ENCODE measurements at places on chromosomes 4 and X.

DNA sequence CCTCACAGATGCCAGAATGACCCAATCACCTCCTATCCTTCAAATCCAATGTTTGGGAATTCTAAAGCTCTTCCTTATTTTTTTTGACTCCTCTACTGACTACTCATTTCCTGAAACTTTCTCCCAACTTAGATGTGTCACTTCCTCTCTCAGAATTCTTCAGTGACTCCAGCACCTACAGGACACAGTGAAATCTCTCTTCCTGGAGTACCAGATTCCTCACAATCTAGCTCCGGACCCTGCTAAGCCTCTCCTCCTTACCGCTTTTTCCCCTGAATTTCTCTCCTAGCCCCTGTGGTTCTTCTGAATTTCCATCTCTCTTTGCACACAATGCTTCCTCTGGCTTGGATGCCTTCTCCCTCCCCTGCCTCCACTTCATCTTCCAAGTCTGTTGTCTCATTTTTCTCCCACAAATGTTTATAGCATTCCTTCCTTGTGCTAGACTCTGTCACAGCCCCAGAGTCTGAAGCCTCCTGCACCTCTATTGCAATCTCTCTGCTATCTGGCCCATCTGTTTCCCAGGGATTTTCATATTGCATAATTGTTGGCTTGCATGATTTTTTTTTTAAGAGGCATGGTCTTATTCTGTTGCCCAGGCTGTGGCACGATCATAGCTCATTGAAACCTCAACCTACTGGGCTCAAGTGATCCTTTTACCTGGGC is 80.1 kb downstream of the ANAPC4 start:
- DNase-seq = no peak

- peak; percentile 82 for DNase-seq
Measured at GRCh38 chr4:6909113-6909969, at the start of gene TBC1D14. TBC1D14 (plus strand) TSS chr4:6909826; CDS start chr4:6923390, 13,564 bp downstream.

GRCh38 chr4:7351014-7351413 is 83.7 kb downstream of the PSAPL1 start:
- no peak for DNase-seq

DNA sequence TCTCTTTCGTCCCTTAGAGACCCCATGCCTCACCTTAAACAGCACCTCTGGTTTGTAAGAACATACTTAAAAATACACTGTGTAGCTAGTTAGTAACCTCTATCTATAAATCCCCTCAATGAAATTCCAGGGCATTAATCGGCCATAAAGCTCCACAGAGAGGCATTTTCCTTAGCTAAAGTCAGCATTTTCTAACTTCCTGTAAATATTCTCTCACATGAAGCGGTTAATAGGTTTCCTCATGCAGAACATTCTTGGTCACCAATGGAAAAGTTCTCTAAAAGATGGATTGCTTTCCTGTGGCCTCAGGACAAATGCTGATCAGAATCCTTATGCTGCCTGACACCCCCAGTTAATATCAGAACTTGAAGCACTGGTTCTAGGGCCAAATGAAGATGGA is 248.6 kb upstream of the BOD1L1 start:
- DNase-seq = no peak

DNA sequence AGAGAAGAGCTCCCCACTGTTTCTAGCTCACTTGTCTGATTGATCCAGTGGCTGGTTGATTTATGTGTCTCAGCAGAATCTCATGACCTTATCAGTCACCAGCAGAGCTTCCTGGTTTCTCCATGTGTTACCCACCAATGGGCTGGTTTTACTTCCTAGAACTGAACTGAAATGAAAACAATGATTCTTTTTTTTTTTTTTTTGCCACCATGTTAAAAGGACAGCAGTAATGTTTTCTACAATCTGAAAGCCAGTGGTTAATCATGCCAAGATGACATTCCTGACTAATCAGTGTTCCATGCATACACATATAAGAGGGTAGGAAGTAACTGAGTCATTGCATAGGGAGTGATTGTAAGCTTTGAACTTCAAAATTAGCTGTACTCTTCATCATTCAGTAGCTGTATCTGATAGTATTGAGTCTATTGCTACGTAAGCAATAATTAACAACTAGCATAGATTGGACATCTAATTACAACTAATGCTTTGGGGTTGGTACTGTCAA is 67.7 kb downstream of the SLC4A4 start:
- DNase-seq = no peak

DNA sequence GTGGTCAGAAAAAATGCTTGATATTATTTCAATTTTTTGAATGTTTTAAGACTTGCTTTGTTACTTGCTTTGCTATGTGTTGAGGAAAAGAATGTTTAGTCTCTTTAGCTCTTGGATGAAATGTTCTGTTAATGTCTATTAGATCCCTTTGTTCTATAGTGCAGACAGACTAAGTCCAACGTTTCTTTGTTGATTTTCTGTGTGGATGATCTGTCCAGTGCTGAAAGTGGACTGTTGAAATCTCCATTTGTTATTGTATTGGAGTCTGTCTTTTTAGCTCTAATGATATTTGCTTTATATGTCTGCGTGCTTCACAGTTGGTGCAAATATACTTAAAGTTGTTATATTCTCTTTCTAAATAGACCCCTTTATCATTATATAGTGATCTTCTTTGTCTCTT is 220.6 kb downstream of the GUCY2F start:
- no peak for DNase-seq

DNA sequence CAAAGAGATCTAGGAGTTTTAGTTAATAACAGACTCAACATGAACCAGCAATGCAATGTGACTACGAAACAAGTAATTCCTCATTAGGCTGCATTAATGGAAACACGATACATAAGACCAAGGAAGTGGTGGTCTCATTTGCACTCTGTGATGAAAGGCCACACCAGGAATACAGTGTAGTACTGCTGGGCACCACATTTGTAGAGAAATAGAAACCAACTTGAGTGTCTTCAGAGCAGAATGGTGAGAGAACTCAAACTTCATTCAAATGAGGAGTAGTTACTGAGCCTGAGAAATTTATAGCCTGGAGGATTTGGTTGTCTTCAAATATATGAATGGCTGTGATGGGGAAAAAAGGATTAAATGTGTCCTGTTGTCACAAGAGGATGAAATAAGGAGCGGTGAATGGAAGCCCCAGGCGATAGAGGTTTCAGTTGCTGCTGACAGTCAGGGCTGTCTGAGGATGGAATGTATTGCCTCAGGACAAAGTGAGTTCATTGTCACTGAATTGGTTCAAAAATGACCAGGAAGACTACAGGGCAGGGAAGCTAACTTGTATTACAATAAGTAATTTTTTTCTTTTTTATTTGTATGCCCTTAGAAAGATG is 50.9 kb downstream of the NFKB1 start:
- peak; percentile 52 for DNase-seq

DNA sequence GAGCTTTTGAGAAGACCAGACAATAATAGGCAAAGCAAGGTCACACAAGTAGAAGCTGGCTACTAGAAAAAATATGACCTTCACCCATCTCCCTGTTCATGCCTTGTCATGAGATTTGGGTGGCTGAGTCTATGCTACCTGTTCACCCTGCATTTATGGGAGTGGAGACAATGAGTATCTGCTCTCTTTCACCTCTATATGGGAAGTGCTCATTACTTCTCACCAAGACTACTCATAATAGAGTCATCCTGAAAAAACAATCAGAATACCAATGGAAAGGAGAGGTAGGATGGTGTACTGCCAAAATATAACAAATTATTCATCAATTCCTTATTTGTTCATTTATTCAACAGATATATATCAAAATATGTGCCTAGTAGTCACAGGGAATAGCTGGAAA is 921.8 kb upstream of the INTU start:
- DNase-seq = no peak

DNA sequence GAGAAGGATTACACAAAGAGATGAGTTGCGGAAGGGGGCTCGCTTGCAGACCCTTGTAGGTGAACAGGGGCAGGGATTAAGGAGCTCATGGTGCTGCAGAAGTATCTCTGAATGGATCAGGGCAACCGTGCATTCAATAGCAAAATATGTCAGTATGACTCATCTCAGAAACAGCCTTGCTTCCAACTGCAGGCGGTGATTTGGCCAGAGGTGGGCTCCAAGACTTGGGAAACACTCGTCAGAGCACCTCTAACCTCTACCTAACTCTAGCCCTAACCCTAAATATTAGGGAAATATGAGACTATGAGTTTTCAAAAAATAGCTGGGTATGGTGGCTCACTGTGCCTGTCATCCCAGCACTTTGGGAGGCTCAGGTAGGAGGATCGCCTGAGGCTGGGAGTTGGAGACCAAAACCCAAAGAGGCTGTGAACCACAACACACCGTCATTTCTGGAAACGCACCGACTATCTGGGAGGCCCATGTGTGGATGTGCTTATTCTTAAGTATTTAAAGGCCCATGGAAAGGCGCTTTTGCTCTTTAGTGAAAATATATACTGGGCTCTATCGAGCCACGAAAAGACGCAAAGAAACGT is 102.6 kb downstream of the DHRSX start:
- DNase-seq = no peak

- DNase-seq = no peak
Measured at GRCh38 chr4:7704091-7704490, 235.6 kb downstream of the AFAP1 start.

DNA sequence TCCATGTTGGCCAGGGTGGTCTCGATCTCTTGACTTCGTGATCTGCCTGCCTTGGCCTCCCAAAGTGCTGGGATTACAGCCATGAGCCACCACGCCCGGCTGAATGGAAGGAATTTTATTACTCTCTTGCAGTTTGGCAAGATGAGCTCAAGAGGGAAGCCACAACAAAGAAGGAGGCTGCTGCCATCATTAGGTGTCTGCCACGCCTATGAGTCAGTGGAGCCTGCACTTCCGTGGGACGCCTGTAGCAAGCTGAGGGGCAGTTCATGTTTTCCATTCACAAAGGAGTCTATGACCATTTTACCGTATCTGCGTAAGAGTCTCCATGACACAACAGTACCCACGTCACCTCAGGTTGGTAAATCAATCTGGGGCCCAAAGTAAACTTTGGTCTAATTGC is 51.2 kb upstream of the CHRNA9 start:
- DNase-seq = peak; percentile 5

GRCh38 chrX:39648548-39649254 is 449.1 kb downstream of the BCOR start:
- no peak for DNase-seq

DNA sequence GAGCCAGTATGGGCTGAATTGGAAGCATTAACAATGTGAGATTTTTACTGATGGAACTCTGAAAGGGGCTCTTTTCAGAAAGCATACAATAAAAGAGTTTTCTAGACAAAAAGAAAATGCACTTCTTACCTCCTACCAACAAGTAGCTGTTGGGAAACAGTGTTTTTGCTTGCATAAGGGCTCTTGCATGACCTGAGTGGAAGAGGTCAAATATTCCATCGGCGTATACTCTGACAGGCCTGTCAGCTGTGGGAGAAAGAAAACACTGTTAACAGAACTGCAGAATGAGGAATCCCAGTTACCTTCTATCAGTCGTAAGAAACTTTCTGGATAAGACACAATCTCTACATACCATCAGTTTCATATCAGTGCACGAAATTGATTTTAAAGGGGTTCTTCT is 39.5 kb downstream of the PCYT1B start:
- DNase-seq = no peak

GRCh38 chrX:12446342-12447075 is 308.2 kb downstream of the FRMPD4 start:
- no peak for DNase-seq

DNA sequence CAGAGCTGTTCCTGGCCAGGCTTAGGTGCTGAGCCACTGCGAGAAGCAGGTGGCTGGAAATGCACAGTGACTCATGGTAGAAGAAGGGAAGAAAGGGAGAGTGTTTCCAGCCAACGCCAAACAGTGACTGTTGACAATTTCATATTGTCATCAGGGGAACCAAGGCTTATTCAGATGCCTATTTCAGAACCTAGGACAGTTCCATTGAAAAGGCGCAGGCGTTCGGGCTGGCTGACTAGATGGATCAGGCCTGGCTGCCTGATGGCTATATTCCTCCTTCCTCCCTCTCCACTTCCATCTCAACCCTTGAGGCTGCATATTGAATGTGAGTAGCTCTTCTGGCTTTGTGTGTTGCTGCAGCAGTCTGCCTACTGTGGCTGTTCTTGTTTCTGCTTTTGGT is 73.0 kb upstream of the FRMPD4 start:
- peak; percentile 9 for DNase-seq
